HepG2 (cell line): ENCODE measurements at places on chromosomes 5 and 9.

DNA sequence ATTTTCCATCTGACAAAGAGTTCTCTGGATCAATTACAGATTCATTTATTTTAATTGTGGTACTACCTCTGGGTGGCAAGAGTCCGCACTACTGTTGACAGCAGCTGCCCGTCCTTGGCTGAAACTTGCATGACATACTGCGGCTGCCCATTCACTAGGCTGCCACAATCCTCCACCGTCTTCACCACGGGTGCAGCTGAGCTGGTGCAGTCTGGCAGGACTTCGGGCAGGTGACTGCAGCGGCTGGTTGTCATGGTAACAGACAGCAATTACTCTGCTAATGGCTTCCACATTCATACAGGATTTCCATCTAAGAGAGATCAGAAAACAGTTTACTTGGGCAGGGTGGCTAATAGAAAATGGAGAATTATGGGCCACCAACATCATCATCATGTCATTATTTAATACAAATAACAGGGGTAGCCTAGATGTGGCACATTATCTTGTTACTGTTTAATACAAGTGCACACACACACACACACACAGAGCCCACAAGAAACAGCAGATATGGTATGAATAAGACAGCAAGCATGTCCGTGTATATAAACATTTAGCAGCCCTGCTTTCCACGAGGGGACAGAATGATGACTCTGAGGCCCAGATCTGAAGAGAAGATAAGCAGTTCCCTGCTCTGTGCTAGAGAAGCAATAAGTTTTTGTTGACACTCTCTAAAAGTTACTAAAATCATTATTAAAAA lies 112.3 kb downstream of the MARCHF3 start:
- DNase-seq = no peak

- peak; percentile 53 for DNase-seq
Observed at GRCh38 chr5:37248970-37249814, at the start of gene CPLANE1. Gene CPLANE1 (minus strand): TSS chr5:37249376. CDS start chr5:37247698, 1,678 bp downstream.

DNA sequence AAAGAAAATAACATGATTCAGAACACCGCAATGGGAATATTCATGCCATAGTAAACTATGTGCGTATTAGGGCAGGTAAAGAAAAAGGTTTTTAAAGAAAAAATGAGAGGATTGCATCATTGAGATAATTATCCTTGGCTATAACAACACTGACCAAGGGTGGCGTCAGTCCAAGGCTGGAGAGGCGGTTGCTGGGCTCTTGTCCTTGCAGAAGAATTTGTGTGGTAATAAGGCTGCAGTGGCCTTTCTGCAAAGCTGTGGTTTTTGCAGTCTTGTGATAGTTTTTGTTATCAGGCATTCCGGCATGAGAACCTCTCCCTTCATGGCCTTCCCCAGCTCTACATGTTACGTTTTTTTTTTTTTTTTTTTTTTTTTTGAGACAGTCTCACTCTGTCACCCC lies 14.0 kb downstream of the BOD1 start:
- DNase-seq = no peak

DNA sequence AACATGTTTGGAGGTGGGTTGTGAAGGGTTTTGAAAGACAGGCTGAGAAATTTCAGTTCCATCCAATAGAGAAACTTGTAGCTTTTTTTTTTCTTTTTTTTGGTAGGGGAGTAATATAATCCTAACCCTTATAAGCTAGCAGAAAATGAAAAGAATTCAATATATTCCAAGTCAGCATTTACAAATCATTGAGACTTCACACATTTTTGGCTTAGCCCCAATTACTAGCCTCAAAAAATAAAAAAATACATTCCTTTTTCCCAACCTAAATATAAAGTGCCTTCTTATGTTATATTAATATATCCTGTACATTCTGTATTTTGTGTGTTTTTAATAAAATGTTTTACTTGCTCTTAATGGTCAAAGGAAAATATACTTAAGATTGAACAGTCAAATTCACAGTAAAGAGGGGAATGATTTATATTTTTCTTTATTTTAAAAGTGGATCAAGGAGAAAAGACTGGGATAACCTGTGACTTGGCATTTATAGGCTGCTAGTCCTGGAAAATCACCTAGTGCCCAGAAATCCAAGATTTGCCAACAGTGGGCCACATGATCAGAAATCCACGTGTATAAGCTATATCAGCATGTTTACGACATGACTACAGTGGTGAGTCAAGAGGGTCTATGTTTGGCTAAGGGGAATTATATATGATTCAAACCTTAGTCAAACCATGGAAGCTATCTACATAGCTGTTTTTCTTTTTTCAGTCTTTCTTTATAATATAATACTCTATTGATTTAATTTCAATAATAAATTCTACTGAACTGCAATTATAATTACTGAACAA lies 14.5 kb downstream of the HACD4 start:
- DNase-seq = no peak

GRCh38 chr9:130938652-130939404 lies at the start of gene FIBCD1:
Gene FIBCD1 (minus strand): TSS chr9:130939247. CDS start chr9:130938607, 640 bp downstream.
- DNase-seq = no peak

- DNase-seq = no peak
Observed at GRCh38 chr9:5566054-5566618, 55.8 kb downstream of the PDCD1LG2 start.

- no peak for DNase-seq
Observed at GRCh38 chr9:133673258-133673655, 37.1 kb downstream of the DBH start.

- no peak for DNase-seq
Observed at GRCh38 chr5:109682383-109682782, 7.3 kb upstream of the MAN2A1 start.

DNA sequence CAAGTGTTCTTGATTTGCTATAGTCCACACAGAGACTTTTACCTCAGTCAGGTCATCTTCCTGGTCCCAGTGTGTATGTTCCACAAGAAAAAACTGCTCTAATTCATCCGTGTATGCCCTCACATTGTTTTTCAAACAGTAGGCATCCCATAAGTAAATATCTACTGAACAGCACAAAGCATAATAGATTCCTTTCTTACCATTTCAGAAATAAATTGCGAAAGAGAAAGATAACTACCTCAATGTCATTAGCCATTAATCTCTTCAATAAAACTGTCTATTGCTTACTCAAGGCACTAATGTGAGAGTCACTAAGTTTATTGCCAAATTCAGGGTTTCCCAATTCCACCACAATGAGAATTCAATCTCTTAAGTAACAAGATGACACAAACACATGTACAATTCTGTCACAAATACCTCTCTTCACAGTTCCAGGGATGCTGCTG lies 9.6 kb downstream of the FBXW2 start:
- peak; percentile 87 for DNase-seq

DNA sequence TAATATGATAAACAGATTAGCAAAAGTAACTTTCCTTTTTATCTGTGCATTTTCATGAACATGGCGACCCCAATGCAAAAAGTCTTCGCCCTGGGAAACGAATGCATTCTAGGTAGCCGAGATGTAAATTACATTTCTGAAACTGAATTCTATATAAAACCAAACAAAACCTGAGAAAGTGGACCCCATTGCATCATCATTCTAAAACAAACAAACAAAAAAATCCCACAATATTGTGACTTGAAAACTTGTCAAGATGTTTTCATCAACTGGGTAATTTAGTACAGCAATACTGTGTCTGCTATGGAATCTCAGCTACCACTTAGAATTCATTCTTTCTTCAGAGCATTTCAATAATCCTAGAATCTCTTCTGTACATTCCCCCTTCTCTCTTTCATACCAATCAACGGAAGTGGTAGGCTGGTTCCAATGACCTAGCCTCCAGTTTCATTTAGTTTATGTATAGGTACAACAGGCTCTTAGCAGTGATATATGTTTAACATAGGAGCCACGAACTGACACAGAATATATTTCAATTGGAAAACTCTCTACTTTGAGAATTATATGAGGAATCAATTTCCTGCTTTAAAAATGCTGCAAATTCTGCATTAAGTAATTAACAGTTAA lies 85.6 kb downstream of the FBXW11 start:
- DNase-seq = no peak

DNA sequence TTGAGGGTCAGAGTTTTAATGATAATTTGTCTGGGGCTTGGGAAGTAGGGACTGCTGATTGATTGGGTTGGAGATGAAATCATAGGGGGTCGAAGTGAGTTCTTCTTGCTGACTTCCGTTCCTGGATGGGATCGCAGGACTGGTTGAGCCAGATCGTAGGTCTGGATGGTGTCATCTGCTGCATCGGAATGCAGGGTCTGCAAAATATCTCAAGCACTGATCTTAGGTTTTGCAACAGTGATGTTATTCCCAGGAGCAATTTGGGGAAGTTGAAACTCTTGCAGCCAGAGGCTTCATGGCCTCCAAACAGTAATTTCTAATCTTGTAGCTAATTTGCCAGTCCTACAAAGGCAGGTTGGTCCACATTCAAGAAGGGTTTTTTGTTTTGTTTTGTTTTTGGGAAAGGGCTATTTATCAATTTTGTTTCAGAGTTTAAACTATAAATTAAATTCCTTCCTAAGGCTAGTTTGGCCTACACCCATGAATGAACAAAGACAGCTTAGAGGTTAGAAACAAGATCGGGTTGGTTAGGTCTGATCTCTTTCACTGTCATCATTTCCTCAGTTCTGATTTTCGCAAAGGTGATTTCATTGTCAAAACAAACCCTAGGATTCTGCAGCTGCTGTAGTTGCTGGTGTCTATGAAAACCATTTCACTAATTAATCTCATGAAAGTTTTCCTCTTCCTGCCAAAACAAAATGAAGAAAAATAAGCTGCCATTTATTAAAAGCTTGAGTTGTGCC lies 388.0 kb downstream of the TMEM232 start:
- no peak for DNase-seq
